ENCODE measurements at places on chromosomes 7 and 10. TPM values are rescaled to one million over a fixed set of nuclear protein-coding genes. Genes with fewer than 3 reads are reported as not detected.

Gene LMTK2
- 16.7 TPM for total RNA-seq

DNA sequence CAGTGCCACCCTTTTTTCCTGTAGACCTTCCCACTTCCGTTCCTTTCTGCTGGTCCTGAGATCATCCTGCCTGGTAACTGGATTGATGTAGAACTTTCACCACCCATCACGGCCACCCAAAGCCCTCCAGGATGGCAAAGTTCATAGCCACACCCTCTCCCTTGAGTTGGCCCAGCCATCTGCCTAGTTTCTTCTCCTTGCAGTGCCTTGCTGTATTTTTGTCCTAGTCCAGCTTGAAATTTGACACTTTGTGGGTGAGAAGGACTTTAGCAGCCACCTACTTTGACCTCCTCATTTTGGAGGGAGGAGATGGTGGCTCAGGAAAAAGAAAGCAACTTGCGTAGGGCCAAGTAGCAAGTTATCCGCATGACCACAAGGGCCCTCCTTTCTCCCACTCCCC lies 140.7 kb downstream of the BUB3 start:
- H3K27me3 ChIP-seq: no peaks in the 10 kb centered on the region
- no peaks in the 10 kb centered on the region for H3K4me1 ChIP-seq
- no peaks in the 10 kb centered on the region for H3K36me3 ChIP-seq
- H3K4me3 ChIP-seq: no peak overlapping the region

DNA sequence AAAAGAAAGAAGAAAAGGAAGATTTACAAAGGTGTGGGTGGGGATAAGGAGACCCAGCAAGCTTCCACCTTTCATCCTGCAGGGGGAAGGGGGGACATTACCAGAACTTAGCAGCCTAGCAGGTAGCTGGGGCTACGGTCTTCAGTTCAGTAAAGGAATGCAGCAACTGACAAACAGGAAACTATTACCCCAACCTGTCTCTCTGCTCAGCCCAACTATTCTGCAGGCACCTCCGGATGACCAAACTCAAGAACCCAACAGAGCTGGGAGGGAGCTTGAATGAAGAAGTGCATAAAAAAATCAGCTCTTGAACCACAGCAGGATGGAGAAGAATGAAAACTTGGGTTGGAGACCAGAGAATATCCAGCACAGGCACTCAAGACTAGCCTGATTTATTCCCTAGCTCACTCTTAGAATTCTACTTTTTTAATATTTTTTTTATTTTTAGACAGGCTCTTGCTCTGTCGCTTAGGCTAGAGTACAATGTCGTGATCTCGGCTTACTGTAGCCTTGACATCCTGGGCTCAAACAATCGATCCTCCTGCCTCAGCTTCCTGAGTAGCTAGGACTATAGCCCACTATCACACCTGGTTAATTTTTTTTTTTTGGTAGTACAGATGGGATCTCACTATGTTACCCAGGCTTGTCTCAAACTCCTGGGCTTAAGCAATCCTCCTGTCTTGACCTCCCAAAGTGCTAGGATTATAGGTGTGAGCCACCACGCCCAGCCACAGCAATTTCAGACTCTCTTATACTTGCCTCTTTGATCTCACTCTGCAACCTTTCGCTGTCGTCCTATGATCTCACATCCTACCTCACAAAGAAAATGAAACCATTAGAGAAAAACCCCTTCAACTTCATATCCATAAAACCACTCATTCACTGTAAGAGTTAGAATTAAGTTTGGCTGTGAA lies 18.5 kb upstream of the C10orf67 start:
- H3K27ac ChIP-seq: no peak overlapping the region
- no peak overlapping the region for H3K4me3 ChIP-seq
- H3K36me3 ChIP-seq: no peaks in the 10 kb centered on the region
- no peak for DNase-seq

DNA sequence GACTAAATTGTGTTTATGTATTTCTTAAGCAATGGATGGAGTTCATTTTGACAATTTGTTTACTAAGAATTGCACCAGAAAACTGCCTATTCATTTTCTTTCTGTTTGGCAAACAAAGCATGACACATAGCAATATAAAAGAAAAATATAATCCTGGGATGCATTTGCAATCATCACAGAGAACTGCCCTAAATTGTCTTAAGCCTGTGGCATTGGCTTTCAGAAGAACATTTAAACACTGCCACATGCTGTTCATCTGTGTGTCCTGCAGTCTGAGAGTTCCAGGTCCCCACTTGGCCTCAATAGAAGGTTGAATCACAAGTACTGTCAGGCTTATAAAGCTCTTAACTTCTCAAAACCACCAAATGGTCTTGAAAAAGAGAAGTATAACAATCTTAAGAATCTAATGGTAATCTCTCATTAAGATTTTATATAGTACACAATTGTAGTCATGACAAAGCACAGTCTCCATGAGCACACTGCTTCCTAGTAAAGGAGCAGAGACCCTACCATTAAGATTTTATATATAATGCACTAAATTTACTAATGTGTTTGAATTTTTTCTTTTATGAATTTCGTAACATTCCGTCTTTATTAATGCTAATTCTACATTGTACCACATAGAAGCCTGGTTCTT lies 29.9 kb downstream of the RNLS start:
- no peak overlapping the region for H3K4me3 ChIP-seq
- no peak for DNase-seq
- no peaks in the 10 kb centered on the region for H3K27me3 ChIP-seq
- H3K36me3 ChIP-seq: no peaks in the 10 kb centered on the region
- H3K27ac ChIP-seq: no peak overlapping the region
- no peaks in the 10 kb centered on the region for H3K4me1 ChIP-seq

DNA sequence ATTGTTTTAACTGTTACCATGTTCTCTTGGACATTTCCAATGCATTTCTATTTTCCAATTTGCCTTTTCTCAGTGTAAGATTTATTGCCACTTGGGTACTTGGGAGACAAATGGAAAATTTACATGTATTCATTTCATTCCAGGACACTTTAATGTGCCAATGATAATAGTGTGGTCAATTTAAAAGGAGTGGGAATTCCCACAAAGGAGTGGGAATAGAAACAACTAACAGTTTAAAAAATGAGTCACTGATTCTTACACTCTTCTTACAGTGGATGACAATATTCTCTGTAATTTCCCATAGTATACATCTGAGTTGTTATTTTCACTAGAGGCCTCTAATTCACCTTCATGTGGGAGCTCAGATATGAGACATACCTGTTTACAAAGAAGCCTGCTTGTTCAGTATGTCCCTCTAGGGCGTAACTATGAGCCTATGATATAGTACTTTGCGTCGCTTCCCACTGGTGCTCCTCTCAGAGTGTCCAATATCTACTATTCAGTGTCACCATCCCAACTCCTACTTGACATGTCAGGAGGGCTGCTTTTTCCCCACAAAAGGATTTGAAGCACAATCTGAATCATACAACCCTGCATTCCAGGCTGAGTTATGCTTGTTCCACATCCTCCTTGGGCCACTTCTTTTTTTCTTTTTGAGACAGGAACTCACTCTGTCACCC lies 301.3 kb downstream of the PHTF2 start:
- no peak overlapping the region for H3K27ac ChIP-seq
- no peak overlapping the region for H3K4me3 ChIP-seq
- H3K27me3 ChIP-seq: no peaks in the 10 kb centered on the region
- no peak for DNase-seq
- H3K4me1 ChIP-seq: no peaks in the 10 kb centered on the region
- H3K36me3 ChIP-seq: no peaks in the 10 kb centered on the region

Gene DPP6
- 0.98 TPM for total RNA-seq

Gene CYP2C19
- total RNA-seq: 0.32 TPM

DNA sequence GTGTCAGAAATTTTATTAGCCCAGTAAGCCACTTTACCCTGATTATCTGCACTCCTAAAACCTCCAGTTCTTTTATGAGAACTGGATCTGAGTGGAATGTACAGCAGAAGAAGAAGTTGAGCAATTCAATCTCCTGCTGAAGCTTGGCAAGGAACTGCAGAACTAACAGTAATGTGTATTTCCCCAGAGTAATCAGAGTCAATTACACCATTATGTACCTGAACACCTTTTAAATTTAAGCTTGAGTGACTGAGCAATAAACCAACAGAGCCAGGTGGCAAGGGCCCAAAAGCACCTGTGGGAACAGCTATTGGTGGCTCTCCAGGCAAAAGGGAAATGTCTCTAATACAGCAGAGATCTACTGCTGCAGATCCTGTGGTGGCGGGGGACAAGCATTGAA lies 40.1 kb upstream of the AKR1C2 start:
- H3K4me1 ChIP-seq: no peaks in the 10 kb centered on the region
- H3K27ac ChIP-seq: no peak overlapping the region
- no peaks in the 10 kb centered on the region for H3K27me3 ChIP-seq

Gene FAM237B
- total RNA-seq: 0.15 TPM

DNA sequence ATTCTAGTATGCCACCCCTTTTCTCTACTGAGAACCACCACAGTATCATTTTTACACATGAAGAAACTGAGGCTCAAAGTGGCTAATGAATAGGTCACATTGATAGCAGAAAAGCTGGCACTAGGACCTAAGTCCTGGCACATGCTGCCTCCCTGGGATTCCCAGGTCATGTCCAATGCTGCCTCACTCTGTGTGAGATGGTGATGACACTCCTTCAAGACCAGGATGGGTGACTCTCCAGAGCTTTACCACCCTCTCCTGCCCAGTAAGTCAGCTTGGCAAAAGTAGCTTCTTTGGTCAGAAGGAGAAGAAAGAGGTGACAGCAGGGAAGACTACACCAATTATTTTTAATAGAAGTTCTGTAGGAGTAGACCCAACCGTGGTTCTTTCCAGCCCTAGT lies 13.3 kb upstream of the AKR1B10 start:
- H3K4me3 ChIP-seq: no peak overlapping the region
- H3K27me3 ChIP-seq: no peaks in the 10 kb centered on the region
- DNase-seq: no peak
- H3K27ac ChIP-seq: no peak overlapping the region
- no peaks in the 10 kb centered on the region for H3K36me3 ChIP-seq

Gene ENTPD1
- 17.4 TPM for total RNA-seq

DNA sequence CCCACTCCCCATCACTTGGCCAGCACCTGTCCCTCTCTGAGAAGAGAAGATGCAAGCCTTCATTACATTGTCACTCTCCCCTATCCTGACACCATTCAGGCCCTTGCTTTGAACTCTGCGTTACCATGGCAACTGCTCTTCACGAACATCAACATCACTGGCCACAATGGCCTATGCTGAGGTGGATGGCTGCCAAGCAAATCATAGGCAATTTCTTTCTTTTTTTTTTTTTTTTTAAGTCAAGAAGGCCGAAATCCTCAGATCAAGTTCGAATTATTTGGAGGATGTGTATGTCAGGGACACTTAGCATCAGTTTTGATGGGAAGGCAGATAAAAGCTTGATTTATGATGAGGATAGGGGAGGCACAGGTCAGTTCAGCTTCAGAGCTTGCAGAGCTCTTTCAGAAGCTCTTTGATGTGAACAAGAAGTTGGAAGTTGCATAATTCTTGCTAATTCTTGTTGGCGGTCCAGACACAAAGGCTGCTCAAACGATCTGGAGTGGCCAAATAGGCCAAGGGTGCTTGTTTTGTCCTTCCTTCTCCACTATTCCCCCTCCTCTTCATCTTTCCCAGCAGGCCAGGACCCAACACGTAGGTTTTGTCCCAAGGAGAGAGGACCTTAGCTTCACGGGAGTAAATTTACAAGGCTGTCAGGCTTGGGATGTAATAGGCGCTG lies 179.9 kb upstream of the NPVF start:
- peak overlapping the region; percentile 25 for H3K27ac ChIP-seq
- H3K36me3 ChIP-seq: no peaks in the 10 kb centered on the region
- no peaks in the 10 kb centered on the region for H3K4me1 ChIP-seq
- no peak for DNase-seq
- H3K4me3 ChIP-seq: no peak overlapping the region
- no peaks in the 10 kb centered on the region for H3K27me3 ChIP-seq

Gene PAPOLB
- total RNA-seq: 0.15 TPM

DNA sequence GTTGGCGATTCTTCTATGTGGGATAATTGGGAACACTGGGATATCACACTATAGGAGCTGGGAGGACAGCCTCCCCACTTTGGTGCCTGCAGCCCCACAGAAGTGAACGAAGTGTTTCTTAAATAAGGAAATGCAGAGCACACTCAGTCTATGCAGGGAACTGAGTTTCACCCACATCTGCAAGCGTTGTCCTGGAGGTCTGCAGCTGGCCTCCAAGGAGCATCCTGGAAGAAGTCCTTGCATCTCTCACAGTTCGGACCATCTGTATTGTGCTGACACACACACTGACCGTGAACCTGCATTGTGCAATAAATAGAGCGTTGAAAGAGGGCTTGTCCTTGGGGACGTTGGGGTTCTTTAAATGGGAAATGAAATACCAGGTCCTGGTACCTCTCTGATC lies 25.8 kb downstream of the LAMB4 start:
- H3K27me3 ChIP-seq: no peaks in the 10 kb centered on the region
- H3K4me1 ChIP-seq: no peaks in the 10 kb centered on the region
- H3K36me3 ChIP-seq: no peaks in the 10 kb centered on the region
- no peak for DNase-seq

Gene UTF1
- not detected for total RNA-seq

DNA sequence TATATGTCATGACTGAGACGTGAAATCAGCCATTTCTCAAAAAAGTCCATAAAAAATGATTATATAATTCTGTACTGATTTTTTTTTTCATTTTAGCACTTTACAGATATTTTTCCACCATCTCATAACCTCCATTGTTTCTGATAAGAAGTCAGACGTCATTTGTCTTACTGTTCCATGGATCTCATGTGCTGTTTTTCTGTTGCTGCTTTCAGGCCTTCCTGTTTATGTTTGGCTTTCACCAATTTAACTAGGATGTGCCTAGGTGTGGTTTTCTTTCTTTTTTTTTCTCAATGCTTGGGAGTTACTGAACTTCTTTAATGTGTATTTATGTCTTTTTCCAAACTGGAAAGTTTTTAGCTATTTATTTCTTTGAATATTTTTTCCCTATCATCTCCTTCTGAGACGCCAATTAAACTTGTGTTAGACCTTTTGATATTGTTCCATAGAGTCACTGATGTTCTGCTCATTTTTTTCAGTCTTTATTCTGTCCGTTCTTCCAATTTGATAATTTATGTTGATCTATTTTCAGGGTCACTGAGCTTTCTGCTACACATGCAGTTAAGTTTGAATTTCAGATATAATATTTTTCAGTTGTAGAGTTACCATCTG lies 43.3 kb downstream of the TAF3 start:
- no peaks in the 10 kb centered on the region for H3K36me3 ChIP-seq
- no peak overlapping the region for H3K4me3 ChIP-seq
- H3K27ac ChIP-seq: no peak overlapping the region
- no peaks in the 10 kb centered on the region for H3K4me1 ChIP-seq

Gene JAKMIP3
- 0.16 TPM for total RNA-seq

Gene PDK4
- 507 TPM for total RNA-seq

Gene ZNF138
- 40.8 TPM for total RNA-seq

DNA sequence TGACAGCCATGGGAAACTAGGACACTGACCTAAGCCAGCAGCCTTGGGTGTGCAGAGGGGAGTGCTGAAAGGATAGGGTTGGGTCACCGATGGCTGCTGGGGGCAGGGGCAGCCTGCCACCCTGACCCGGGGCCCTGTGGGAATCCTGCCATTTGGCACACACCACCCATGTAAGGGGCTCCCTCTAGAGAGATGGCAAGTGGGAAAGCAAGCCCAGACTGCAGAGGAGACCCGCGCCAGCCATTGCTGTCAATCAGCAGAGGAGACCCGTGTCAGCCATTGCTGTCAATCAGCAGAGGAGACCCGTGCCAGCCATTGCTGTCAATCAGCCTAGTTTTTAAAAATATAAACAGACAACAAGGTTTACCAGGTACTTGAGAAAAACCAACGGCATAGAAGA lies 27.4 kb upstream of the PRKAG2 start:
- H3K4me3 ChIP-seq: no peak overlapping the region
- H3K27ac ChIP-seq: no peak overlapping the region
- H3K4me1 ChIP-seq: no peaks in the 10 kb centered on the region
- no peaks in the 10 kb centered on the region for H3K36me3 ChIP-seq
- no peak for DNase-seq
- no peaks in the 10 kb centered on the region for H3K27me3 ChIP-seq

Measured in breast epithelium (tissue), 4 donors.